ENCODE measurements at places on chromosomes 3 and 15.

- ATAC-seq = no peak
Measured at GRCh38 chr3:160931474-160931873, 173.7 kb downstream of the B3GALNT1 start.

- no peak for ATAC-seq
Measured at GRCh38 chr3:35690271-35690670, 50.9 kb downstream of the ARPP21 start.

DNA sequence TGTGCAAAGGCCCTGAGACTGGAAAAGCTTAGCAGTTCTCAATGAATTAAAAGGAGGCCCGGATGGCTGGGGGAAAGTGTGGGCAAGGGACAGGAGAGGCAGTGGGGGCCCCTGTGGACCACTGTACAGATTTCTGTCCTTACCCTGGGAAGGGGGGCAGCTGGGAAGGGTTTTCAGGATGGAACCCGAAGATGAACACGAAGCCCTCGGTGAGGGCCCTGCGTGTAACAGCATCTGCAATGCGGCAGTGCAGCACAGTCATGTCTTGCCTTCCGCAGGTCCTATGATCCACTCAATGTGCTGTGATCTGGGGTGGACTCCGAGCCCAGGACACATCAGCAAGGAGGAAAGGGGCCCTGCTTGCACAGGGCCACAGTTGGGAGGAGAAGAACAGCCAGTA is 7.9 kb upstream of the ATP2B2 start:
- ATAC-seq = no peak

DNA sequence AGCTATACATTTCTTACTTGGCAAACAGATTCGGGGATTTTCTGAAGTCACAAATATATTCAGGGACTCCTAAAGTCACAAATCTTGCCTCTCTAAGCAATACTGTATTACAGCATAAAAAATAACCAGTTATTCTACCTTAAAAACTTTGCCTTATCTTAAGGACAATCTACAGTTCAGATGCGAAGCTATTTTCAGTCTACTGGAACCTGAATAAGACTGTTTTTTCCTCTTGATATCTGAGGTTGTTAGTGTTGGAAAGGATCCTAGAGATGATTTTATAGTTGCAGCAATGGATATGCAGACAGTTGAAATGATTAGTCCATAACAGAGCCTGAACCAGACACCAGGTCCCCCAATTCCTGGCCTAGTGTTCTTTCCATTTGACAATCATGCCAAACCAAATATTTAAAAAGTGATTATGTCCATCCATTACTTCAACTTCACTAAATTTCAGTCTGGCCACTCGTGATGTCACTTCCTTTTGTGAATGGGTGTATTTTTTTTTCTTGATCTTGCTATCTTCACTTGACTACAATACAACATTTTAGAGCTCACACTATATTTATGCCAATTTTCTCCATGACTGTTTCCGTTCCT is 1.8 kb downstream of the HDGFL3 start:
- ATAC-seq = no peak

DNA sequence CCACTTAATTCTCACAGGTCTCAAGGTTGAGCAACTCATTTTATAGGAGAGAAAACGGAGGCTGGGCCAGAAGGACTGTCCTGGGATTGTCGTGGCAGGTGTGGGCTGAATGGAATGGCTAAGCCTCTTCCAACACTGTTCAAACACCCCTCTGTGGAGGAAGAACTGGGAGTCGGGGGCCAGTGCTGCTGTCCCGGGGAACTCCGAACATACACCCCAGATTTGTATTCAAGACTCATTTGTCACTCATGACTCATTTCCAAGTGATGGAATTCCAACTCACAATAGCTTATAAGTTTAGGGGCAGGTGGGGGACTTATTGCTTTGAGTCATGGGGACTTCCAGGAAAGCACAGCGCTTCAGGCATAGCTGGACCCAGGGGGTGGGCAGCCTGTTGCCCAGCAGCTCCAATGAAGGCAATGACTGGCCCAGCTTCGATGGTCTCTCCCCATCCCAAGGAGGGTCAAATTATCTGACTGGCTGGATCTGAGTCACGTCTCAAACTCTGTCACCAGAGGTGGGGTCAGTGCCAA is 72.5 kb downstream of the TM2D3 start:
- no peak for ATAC-seq

- ATAC-seq = peak; percentile 24
Measured at GRCh38 chr3:73786321-73786807, 161.6 kb upstream of the PDZRN3 start.

DNA sequence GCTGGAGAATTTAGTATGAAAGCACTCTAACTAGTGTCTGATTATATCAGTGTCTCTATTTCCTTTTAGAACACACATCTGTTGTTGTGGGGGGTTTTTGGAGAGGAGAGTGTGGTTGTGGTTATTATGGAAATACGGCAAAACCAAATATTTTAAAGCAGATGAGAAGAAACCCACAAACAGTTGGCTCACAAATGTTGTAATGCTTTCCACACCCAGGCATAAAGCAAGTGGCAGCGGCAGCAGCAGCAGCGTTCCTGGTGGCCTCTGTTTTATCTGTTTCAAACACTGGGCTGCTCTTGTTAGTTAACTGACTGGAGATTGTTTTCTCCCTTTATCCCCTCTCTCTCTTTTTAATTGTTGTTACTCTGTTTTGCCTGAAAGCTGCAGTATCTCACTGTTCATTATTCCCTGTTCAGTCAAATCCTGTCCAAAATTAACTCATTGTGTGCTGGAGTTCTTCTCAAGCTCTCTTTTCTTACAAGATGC is 1045.5 kb upstream of the NR2F2 start:
- no peak for ATAC-seq
